ENCODE measurements at places on chromosomes 13 and 19.

DNA sequence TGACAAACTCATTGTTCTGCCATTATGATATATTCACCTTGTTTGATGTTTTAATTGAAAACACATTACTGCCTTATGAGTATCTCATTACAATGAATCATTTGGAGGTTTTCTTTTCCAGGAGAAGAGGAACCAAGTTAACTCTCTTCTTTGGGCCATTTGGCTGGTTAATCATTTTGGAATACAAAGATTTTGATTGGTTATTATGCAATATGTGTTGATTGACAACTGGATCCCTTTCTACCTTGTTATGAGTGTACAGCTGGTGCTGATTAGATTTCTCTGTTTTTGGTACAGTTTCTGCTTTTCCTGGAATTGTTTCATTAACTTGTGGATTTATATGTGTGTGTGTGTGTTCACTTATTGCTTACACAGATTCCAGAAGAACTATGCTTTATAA is 49.2 kb upstream of the RGCC start:
- no peaks in the 10 kb centered on the region for H3K36me3 ChIP-seq
- DNase-seq: no peak
- H3K4me1 ChIP-seq: no peaks in the 10 kb centered on the region
- no peak overlapping the region for H3K4me3 ChIP-seq

DNA sequence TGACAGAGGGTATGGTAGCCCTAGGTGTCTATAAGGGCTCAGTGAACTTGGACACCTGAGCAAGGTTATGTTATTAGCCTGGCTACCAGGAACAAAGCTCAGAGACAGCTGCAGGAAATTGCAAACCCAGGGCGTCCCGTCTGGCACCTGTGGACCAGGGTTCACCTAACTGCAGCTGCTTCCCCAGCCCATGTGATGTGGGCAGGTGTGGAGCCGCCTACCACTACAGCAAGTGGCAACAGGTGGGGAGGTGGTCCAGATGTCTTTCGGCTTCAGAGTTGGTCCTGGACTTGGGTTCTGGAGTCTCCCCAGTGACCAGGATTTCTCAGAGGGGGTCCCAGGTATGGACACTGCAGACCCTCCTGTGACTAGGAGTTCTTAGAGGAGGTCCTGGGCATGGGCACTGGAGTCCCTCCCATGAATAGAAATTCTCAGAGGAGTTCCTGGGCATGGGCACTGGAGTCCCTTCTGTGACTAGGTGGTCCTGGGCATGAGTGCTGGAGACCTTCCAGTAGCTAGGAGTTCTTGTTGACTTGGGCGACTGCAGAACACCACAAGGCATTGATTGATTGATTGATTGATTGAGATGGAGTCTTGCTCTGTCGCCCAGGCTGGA is 25.2 kb downstream of the ACTL9 start:
- H3K4me1 ChIP-seq: no peaks in the 10 kb centered on the region
- no peaks in the 10 kb centered on the region for H3K36me3 ChIP-seq
- no peak overlapping the region for H3K27ac ChIP-seq
- H3K4me3 ChIP-seq: no peak overlapping the region
- no peaks in the 10 kb centered on the region for H3K27me3 ChIP-seq

DNA sequence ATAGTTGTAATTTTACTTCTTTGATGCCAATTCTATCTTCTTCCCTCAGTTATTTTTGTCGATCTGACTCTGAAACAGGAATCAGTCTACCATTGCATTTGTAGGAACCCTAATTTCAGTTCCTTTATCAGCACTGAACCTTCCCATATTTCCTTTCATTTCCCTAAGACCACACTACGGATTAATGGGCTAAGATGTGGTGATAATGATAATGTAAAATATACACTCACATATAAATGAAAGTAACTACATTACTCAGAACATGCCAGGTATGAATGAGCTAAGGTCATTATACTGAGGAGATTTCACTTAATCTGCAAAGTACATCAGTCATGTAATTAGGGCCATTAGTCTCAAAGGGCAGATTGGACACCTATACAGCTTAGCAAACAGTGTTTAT is 60.2 kb upstream of the RFC3 start:
- no peaks in the 10 kb centered on the region for H3K27me3 ChIP-seq
- no peak overlapping the region for H3K27ac ChIP-seq
- H3K36me3 ChIP-seq: no peaks in the 10 kb centered on the region
- H3K4me1 ChIP-seq: no peaks in the 10 kb centered on the region

- no peak overlapping the region for H3K4me3 ChIP-seq
- no peaks in the 10 kb centered on the region for H3K27me3 ChIP-seq
- no peaks in the 10 kb centered on the region for H3K36me3 ChIP-seq
These were observed 306.2 kb downstream of the ATP8A2 start for GRCh38 chr13:25677956-25678355.

DNA sequence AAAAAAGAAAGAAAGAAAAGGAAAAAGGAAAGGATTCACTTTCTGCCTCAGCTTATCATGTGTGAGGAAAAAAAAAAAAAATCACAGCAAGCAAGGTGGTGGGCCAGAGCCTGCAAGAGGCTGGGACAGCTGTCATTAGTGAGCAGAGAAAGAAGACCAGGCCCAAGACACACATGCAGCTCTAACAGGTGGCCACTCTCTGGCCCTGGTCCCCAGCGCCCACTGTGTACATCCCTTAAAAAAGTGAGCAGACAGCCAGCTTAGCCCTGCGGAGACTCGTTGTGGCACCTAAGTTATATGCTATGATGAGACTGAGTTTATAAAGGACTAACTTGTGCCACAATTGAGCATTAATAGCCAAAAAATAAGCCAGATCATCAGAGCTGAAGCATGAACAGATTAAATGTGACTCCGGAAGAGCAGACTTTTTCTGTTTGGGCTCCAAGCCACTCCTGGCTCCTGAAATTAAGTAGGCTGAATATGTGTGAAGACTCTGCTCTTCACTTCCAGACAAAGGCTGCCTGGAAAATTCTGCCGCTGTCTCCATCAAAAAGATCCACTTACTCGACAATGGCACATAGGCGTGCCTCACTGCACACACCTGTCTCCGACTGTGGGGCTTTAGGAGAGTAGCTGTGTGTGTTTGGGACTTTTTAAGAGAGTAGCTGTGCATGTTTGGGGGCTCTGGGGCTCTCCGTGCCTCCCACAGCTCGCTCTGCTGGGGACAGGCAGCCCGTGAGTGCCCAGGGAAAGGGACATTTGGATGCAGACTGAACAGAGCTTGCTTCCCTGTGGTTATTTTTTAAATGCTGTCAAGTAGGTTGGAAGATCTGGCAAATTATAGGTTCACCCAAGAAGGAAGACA is 55.0 kb downstream of the LATS2 start:
- no peaks in the 10 kb centered on the region for H3K27me3 ChIP-seq
- H3K36me3 ChIP-seq: no peaks in the 10 kb centered on the region
- H3K4me1 ChIP-seq: peaks cover 9% of the 10 kb centered on the region
- DNase-seq: no peak

GRCh38 chr19:58562122-58563033 is 4.0 kb upstream of the UBE2M start:
- peaks cover 48% of the 10 kb centered on the region for H3K27me3 ChIP-seq
- peaks cover 14% of the 10 kb centered on the region for H3K4me1 ChIP-seq
- DNase-seq: peak; percentile 78
- no peak overlapping the region for H3K27ac ChIP-seq

GRCh38 chr19:43798546-43799409 is 3.5 kb downstream of the LYPD5 start:
- peaks cover 48% of the 10 kb centered on the region for H3K27me3 ChIP-seq
- H3K27ac ChIP-seq: no peak overlapping the region
- DNase-seq: peak; percentile 92
- peak overlapping the region; percentile 76 for H3K4me3 ChIP-seq
- H3K4me1 ChIP-seq: no peaks in the 10 kb centered on the region

DNA sequence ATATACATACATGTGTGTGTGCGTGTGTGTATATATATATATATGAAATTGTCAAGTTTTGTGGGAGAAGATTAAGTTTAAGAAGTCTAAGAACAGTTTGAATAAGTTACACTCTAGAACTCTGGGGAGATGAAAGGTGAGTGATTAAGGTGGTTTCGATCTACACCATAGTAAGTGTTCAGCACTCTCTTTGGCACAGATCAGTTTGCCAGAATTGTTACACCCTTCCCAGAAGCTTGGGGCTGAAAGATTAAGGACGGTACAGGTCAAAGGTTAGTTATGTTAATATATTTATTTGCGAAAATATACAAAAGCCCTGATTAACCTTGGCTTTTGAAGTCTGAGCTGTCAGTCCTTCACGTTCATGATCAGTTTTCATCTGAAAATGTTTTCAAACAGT is 309.1 kb downstream of the KLF5 start:
- no peaks in the 10 kb centered on the region for H3K4me1 ChIP-seq
- H3K4me3 ChIP-seq: no peak overlapping the region
- H3K27ac ChIP-seq: no peak overlapping the region
- no peaks in the 10 kb centered on the region for H3K36me3 ChIP-seq
- no peaks in the 10 kb centered on the region for H3K27me3 ChIP-seq

- no peak overlapping the region for H3K27ac ChIP-seq
- H3K4me1 ChIP-seq: no peaks in the 10 kb centered on the region
- H3K4me3 ChIP-seq: no peak overlapping the region
- no peaks in the 10 kb centered on the region for H3K36me3 ChIP-seq
These were observed 26.7 kb downstream of the MAB21L1 start for GRCh38 chr13:35449821-35450220.

GRCh38 chr13:76792731-76793347 is 93.4 kb downstream of the KCTD12 start:
- no peak overlapping the region for H3K4me3 ChIP-seq
- no peaks in the 10 kb centered on the region for H3K36me3 ChIP-seq
- no peaks in the 10 kb centered on the region for H3K4me1 ChIP-seq
- no peak for DNase-seq
- H3K27ac ChIP-seq: no peak overlapping the region
- no peaks in the 10 kb centered on the region for H3K27me3 ChIP-seq

DNA sequence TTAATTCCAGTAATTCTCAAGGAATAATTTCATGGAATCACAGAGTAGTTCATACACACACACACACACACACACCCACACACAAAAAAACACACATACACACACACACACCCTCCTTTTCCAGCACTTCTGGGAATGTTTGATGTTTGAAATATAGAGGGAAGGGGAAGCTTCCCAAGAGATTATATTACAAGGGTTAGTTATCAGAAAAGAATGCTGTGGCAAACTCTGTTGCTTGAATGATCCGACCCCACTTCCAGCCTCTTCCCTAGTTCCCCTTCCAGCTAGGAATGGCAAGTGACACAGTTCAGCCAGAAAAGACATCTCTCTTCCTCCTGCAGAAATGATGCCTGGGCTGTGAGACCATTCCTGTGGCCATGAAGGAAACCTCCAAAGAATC is 49.9 kb downstream of the KCTD12 start:
- no peak overlapping the region for H3K4me3 ChIP-seq
- no peaks in the 10 kb centered on the region for H3K36me3 ChIP-seq
- no peaks in the 10 kb centered on the region for H3K4me1 ChIP-seq
- no peak overlapping the region for H3K27ac ChIP-seq

DNA sequence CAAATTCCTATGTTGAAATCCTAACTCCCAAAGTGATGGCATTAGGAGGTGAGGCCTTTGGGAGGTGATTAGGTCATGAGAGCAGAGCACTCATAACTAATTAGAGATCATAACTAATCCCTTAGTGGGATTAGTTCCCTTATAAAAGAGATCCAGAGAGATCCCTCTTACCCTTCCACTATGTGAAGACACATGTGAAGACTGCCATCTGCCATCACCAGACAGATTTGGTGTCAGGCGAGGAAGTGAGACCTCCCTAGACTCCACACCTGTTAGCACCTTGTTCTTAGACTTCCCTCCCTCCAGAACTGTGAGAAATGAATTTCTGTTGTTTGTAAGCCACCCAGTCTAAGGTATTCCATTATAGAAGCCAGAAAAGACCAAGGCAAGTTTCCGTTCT is 112.2 kb downstream of the NDFIP2 start:
- H3K27ac ChIP-seq: no peak overlapping the region
- H3K4me3 ChIP-seq: no peak overlapping the region
- H3K4me1 ChIP-seq: no peaks in the 10 kb centered on the region
- H3K36me3 ChIP-seq: no peaks in the 10 kb centered on the region

- no peak for DNase-seq
- H3K36me3 ChIP-seq: no peaks in the 10 kb centered on the region
These were observed 87.6 kb downstream of the MUC16 start for GRCh38 chr19:8922591-8922990.

DNA sequence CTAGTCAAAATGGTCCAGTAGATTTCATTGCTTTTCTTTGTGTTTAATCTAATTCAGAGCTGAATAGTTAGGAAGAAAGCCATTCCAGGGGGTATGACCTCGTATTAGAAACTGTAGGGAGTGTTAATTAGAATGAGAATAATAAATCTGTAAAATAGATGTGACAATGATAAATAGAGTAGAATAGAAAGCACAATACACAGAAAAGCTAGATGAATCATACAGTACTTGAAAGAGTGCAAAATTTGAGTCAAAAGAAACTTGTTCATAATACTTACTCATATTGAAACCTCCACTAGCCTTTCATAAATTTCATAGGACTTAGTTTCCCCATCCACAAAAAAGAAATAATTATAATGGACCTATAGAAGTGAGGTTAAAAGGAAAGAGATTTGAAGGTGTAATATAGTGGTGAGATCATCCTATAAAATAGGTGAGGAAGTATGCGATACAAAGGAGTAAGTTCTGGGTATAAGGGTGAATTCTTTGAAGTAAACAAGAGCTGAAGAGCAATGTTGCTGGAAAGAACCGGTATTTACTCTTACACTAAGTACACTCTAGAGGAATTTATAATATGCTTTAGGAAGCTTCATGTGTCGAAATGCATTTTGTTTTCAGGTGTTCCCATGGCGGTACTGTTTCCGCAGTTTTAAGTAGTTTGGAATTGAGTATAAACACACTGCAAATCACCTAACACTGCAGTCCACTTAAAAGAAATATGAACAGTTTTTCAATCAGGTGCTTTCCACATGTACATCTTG is 21.9 kb downstream of the PCDH17 start:
- H3K27ac ChIP-seq: no peak overlapping the region
- H3K36me3 ChIP-seq: no peaks in the 10 kb centered on the region
- no peak for DNase-seq
- peaks cover 5% of the 10 kb centered on the region for H3K4me1 ChIP-seq

DNA sequence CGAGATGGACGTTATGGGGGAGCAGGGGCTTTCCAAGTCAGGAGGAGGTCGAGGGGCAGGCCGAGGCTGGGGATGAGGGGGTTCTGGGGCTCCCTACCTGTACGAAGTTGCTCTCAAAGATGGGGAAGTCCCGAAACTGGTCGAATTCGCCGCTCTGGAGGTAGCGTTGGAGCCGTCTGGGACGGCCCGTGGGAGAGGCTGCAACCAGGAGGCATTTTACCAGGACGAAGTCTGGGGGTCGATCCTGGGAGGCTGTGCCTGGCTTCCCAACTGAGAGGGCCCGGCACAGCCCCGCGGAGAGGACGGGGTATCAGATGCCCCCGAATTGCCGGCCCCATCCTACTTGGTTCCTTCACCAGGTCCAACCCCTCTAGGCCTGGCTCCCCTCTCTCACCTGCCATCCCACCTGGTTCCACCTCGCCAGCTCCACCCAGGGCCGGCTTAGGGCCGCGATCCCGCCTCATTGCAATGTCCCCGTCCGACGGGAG is 527 bp upstream of the EMC10 start:
- H3K4me1 ChIP-seq: peaks cover 10% of the 10 kb centered on the region
- H3K4me3 ChIP-seq: peak overlapping the region; percentile 97
- no peak overlapping the region for H3K27ac ChIP-seq

DNA sequence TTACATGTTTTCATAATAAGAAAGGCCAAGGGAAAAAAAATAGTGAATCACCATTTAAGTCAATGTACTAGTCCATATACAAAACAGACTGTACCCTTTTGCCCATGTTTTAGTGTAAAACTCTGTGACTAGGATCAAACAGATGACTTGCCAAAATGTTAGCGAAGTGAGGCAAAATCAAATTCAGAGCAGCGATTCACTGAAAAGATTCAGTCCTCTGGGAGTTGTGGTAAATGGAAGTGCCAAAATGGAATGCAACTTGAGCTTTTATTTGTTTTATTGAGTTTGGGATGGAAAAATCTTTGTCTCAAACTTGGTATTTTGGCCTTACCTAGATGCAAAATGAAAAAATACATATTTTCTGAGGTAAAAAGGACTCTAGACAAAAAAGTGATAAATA is 9.1 kb downstream of the CDADC1 start:
- no peak for DNase-seq
- no peak overlapping the region for H3K27ac ChIP-seq
- H3K27me3 ChIP-seq: no peaks in the 10 kb centered on the region
- H3K4me1 ChIP-seq: no peaks in the 10 kb centered on the region

All from GM23338 (cell line).